Stimulated activated CD4-positive, alpha-beta T cell treated with anti-CD3 and anti-CD28 coated beads, Interleukin-1b, Interleukin-23, amount 100 ng/mL, for 1 hour (primary cell): ENCODE measurements at places on chromosomes 2 and 18.

DNA sequence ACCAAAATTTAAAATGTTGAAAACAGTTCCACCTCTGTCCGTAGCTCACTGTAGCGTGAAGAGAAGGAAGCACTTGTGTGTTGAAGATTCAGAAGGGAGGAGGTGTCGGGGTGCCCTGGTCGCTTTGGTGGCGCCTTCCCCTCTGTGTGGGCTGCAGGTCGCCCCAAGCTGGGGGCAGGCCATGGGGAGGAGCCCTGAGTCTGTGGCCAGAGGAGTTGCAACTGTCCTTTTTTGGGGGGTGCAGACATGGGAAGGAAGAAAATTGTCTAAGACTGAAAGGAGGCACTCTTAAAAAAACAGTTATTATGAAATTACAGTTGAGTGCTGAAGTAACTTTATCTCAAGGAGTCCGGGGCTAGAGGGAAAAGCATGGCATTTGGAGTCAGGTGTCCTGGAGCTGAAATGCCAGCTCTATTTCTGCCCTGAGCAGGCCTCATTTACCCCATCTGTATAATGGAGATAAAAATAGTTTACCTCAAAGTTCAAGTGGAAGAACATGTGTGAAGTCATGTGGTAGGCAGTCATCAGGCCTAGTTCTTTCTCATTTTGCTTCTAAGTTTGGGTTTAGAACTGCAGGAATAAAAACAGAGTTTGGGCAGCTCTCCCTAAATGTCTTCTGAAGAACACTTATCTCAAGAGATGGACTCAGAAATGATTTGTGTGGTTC lies 82.1 kb downstream of the RNF144A start:
- no peak for DNase-seq

- DNase-seq = no peak
Measured at GRCh38 chr2:234828382-234829073, 123.3 kb upstream of the SH3BP4 start.

GRCh38 chr2:231926761-231927565 lies 767 bp upstream of the NPPC start:
- no peak for DNase-seq

DNA sequence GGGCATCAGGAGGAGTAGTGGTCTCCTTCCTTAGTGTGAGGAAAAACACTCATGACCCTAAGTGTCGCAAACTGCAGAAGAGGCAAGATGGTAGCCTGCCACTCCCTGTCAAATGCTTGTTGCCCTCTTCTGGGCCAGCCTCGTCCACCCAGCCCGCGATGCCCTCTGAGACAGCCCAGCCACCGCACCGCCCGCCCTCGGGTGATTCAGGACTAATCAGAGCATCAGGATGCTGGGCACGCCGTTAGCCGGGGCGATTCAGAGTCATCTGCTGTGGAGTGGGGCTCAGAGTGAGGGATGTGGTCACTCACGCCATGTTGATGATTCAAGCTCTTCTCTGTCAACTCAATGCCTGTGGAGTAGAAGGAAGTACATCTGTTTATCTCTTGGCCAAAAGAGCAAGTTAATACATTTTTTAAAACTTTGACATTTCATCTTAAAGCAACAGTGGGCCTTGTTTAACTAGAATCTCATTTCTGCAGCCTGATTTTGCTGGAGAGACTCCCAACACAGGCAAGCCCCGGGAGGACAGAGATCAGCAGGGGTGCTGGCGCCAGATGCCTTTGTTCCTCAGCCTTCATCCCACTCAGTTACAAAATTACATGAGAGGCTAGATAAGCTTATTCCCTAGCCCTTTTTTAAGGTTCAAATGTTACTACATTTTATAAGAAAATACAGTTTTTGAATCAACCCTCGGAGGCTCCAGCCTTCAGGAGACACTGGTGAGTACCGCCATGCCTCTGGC lies 79.0 kb downstream of the TMEM18 start:
- DNase-seq = no peak

GRCh38 chr2:7910752-7911151 lies 771.1 kb upstream of the ID2 start:
- DNase-seq = no peak

GRCh38 chr18:9709304-9709877 lies 1.3 kb downstream of the RAB31 start:
- no peak for DNase-seq

- no peak for DNase-seq
Measured at GRCh38 chr2:144136297-144137010, 383.5 kb downstream of the ZEB2 start.

DNA sequence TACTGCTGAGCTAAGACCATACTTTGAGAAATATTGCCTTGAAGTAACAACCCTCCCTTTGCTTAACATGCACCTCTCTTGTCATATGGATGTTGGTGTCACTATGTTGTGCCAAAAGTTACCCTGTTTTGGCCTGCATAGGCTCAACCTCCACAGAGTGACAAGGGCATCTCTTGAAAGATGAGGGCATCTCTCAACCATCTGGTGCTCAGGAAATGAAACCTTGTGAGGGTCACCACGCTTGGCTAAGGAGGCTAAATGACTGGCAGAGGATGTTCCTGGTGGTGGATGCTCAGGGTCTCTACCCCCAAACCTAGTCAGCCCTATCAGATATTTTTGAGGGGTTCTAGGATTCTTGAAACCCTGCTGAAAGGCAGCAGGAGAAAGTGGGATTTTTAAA lies 2.3 kb downstream of the LHCGR start:
- DNase-seq = no peak

DNA sequence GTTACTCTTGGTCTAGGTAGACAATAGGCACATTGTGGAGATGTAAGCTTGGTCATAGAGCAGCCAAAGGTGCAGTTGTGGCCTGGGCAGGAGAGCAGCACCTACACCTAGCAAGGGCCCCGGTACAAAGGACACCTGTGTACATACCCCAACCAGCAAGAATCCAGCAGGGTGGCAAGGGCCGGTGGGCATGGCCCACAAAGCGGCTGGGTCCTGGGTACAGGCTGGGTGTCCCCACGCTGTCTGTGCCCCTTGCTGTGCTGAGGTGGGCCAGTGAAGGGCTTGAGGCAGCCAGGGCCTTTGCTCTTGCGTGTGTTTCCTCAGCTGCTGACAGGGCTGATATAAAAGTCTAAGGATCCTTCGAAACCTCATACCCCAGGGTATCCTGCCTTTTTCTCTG lies 501.8 kb downstream of the EIPR1 start:
- no peak for DNase-seq

GRCh38 chr2:46666044-46666679 lies 186.8 kb downstream of the TMEM247 start:
- DNase-seq = no peak

DNA sequence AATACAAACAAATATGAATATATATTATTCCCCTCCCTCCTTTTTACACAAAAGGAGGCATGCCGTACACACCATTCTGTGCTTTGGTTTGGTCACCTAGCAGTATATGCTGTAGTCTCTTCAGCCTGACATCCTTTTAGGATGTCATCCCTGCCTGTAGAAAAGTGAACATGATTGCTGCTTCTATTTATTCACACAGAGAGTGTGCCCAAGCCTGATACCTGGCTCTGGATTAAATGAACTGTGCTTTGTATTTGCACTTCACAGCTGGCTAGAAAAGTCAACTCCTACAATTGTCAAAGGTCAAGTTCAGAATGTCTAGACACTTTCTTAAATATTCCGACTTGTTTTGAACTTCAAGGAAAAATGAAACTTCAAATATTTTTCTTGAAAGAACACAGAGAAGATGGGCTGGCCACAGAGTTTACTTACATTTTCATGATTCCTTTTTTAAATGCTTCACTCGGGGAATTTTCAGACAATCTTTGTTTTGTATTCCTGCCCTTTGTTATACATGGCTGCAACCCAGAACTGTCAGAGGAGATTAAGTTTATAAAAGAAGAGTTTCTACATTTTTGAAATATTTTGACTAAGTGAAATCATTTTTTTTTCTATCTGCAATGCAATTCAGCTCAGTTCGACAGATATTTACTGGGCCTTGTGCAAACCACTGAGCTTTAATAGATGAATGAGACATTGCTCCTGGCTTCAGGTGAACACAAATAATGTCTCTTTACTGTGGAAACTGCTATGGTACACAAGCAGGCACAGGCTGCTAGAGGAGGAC lies 33.5 kb downstream of the DAPL1 start:
- DNase-seq = no peak

DNA sequence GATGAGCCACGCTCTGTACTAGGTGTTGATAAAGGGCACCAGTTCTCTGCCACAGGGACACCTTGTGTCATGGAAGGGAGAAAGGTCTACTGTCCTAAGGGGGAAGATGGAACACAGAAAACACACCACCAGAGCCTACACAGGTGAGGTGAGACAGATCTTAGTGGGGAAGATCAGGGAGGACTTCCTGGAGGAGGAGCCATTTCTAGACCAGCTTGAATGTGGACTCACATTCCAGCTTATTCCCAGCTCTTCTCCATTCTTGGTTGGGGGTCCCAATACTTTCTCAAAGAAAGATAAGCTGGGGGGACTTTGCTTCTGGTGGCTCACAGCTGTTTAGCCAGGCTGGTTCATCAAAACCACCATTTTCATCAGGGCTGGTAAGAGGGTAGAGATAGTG lies 36.2 kb downstream of the EMX1 start:
- no peak for DNase-seq

GRCh38 chr18:12659904-12660605 lies 2.1 kb upstream of the SPIRE1 start:
- DNase-seq = no peak

DNA sequence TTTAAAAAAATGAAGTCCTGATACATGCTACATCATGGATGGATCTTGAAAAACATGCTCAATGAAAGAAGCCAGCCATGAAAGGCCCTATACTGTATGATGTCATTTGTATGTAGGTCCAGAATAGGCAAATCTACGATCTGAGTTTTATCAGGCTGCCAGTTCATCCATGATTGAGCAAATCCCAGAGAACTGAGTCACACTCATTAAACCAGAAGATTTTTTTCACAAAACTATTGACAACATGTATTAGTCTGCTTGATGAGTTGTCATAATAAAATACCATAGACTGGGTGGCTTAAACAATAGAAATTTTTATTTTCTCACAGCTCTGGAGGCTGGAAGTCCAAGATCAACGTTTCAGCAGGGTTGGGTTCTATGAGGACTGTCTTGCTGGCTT lies 130.7 kb downstream of the MREG start:
- no peak for DNase-seq

- no peak for DNase-seq
Measured at GRCh38 chr2:5242751-5243150, 449.4 kb upstream of the SOX11 start.

GRCh38 chr2:109340381-109340780 lies 211.4 kb downstream of the SH3RF3 start:
- DNase-seq = no peak

DNA sequence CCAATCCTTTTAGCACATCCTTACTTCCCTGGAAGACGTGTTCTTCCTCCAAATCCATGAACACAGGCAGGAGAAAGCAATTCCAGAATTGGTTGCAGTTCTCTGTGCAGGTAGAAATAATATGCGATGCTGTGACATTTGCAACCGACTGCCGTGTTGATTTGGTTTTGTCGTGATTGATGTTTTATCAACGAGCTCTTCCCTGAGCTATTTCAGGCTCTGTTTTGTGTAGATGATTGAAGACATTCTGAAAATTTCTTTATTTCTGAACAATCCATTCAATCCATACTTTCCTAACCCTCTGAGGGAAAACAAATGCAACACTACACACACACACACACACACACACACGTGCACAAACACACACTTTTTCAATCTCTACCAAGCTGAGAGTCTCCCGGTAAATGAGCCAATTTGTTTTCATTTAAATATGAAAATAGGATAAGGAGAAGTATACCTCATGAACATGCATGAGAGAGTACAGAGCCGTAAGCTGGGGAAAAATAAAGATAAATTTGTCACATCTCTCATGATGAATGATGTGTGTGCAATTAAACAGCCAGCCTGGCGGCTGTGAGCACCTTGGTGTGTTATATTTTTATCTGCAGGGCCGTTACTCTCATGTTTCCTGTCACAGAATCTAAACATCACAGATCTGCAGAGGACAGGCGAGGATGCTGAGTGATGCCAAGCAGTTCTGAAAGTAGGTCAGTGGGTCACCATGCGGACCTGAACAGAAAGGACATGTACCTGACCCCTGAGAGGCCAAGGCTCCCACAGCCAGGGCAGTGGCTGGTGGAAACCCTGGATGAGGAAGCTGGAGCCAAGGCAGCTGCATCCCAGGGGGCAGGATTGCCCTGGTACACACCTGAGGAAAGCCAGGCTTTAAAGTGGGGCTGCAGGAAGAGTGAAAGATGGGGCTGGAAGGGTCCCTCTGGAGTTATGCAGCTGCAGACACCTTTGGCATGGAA lies 64.8 kb downstream of the PDCL3 start:
- no peak for DNase-seq

DNA sequence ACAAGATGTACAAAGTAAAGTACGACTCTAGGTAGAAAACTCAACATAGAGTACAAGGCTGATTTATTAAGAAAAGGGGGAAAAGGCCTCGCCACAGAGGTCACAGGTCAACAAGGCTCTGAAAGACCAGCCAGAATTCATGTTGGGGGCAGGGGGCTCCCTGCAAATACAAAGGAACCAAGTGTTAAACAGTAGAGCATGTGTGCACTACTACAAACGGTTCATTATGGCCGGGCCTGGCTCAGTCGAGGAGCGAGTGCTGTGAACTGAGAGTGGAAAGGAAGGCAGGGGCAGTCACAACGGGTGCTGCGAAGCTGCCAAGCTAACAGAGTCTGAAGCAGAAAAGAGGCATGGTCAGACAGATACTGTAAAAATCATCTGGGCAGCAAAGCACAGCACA lies 77.1 kb downstream of the MBOAT2 start:
- no peak for DNase-seq

DNA sequence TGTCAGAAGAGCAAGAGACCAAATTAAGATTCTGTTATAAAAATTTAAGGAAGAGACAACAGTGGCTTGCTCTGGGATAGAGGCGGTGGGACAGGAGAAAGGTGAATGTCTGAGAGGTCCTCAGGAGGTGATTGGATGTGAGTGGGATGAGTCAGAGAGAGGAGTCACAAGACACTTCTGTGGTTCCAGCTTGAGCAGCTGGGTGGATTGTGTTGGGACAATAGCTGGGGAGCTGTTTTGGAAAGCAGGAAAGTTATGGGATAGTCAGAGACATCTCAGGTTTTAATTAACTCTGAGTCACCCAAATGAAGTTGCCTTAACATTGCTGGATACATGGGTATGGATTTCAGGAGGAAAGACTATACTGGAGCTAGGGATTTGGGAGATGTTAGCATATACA lies 218.0 kb upstream of the TRIB2 start:
- DNase-seq = no peak

DNA sequence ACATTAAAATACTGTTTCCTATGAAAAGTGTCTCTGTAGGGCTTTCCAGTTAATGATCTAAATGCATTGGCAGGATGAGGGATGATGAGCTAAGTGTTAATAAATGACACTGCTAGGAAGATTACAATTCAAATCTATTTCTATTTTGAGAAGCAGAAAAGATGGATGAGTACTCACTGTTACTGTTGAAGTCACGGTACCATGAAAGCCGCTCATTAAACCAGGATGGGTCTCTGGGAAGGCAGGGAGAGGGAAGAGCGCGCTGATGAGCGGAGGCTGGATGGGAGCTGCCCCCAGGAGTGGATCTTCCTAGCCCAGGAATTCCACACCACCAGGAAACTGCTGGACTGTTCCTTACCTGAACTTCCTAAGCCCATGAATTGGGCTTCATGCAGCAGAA lies 27.1 kb upstream of the TXNDC2 start:
- DNase-seq = no peak
